Activated CD8-positive, alpha-beta T cell treated with anti-CD3 and anti-CD28 coated beads, Interleukin-2, amount 10 ng/mL, durations not matched to agents 7 days and 5 days (primary cell): ENCODE measurements at places on chromosomes 3 and 15. TPM values are rescaled to one million over a fixed set of nuclear protein-coding genes. Genes with fewer than 3 reads are reported as not detected.

GRCh38 chr15:36053746-36054145 is 507.8 kb upstream of the DPH6 start:
- DNase-seq, result no peak

KY gene
- total RNA-seq, result not detected

DNA sequence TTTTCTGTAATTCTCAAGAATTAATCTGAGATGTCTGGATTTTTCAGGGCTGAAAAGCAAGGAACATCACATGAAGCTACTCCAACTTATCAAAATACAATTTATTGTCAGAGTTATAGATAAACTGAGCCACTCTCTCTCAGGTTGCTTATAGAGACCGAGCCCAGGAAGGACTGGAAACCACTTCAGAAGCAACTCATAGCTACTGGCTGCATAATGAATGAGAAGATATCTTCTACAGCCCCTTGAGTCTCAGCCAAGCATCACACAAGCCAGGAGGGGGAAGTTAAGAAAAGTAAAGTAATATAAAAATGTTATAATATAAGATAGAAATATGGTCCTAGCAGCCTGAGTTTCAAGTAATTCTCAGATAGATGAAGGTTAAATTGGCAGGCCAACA is 186.0 kb downstream of the TNIK start:
- DNase-seq, result no peak

- no peak for DNase-seq
Measured at GRCh38 chr15:70323111-70323851, 225.6 kb upstream of the TLE3 start.

TTLL13 gene
- total RNA-seq, result not detected

LDHAL6B gene
- total RNA-seq, result not detected

GRCh38 chr3:6542795-6543194 is 318.1 kb upstream of the GRM7 start:
- DNase-seq, result no peak

ATP1B3 gene
- total RNA-seq, result 108 TPM

DNA sequence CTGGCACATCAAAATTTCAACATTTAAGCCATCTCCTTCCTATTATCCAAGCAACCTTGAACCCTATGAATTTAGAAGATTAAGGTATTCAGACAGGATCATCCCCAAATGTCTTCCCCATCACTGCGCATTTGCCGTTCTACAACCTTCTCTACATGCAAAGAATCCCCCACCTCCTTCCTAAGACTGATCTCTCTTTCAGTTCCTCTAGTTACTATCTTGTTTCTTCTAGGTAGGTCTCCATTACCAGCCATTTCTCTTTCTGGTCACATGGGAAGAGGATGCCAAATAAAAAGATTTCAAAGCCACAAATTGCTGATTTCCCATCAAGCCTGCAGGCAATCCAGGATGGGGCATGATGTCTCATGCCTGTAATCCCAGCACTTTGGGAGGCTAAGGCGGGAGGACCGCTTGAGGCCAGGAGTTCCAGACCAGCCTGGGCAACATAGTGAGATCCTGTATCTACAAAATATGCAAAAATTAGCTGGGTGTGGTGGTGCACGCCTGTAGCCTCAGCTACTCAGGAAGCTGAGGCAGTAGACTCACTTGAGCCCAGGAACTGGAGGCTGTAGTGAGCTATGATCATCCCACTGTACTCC is 29.7 kb upstream of the MTMR10 start:
- DNase-seq, result no peak

- DNase-seq, result no peak
Measured at GRCh38 chr15:67707520-67708283, 117.6 kb upstream of the SKOR1 start.
